A549 treated with DMSO at 1 μM for 4 hours (cell line): ENCODE measurements at places on chromosomes 5 and 9. TPM values are rescaled to one million over a fixed set of nuclear protein-coding genes. Genes with fewer than 3 reads are reported as not detected.

Gene PRRX2
- total RNA-seq = 2.8 to 7.8 TPM (median 5.9 TPM) in 5 replicates

Gene SNCAIP
- total RNA-seq = 0.04 to 0.09 TPM in 2 of 5 replicates, not detected in the others

Gene IQGAP2
- 1.0 to 1.4 TPM (median 1.3 TPM) in 5 replicates for total RNA-seq

Gene GPR107
- 26.5 to 31.4 TPM (median 30.6 TPM) in 5 replicates for total RNA-seq

Gene SYK
- total RNA-seq = 0.01 to 0.09 TPM (median 0.09 TPM) in 3 of 5 replicates, not detected in the others

Gene TLE1
- total RNA-seq = 85.5 to 88.9 TPM (median 87.8 TPM) in 5 replicates

Gene CER1
- total RNA-seq = not detected in 5 replicates

Gene ZNF883
- 0.89 to 1.1 TPM (median 0.98 TPM) in 5 replicates for total RNA-seq

Gene PDGFRB
- 0.08 to 0.36 TPM (median 0.09 TPM) in 5 replicates for total RNA-seq

Gene TAF11L10
- not detected in 5 replicates for total RNA-seq

Gene SIT1
- not detected in 5 replicates for total RNA-seq

Gene BBLN
- total RNA-seq = 35.7 to 64.3 TPM (median 54.3 TPM) in 5 replicates

Gene CEP120
- 10.5 to 14.2 TPM (median 11.1 TPM) in 5 replicates for total RNA-seq

Gene CAST
- 148 to 207 TPM (median 183 TPM) in 5 replicates for total RNA-seq

Gene HSPB3
- total RNA-seq = not detected in 5 replicates

Gene HTR1A
- not detected in 5 replicates for total RNA-seq
